ENCODE measurements at places on chromosomes 5 and 9.

GRCh38 chr5:169162407-169162806 is 138.5 kb downstream of the SLIT3 start:
- no peak for DNase-seq

GRCh38 chr5:102591650-102592049 is 92.8 kb upstream of the SLCO6A1 start:
- no peak for DNase-seq

GRCh38 chr5:118233606-118234005 is 754.7 kb downstream of the DTWD2 start:
- no peak for DNase-seq

DNA sequence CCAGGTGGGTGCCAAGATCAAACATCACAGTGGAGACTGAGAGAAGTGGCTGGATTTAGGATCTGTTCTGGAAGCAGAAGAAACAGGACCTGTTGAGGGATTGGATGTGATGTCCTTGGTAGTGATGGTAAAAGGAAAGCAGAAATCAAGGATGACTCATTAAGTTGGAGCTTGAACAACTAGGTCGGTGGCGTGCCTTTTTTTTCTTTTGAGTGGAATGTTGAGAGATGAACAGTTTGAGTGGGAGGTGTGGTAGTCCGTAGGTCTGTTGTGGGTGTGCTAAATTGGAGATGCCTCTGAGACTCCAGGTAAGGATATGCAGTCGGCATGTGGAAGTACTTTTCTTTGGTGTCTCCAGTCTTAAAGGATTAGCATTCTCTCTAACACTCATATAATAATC is 92.1 kb upstream of the IL12B start:
- no peak for DNase-seq

DNA sequence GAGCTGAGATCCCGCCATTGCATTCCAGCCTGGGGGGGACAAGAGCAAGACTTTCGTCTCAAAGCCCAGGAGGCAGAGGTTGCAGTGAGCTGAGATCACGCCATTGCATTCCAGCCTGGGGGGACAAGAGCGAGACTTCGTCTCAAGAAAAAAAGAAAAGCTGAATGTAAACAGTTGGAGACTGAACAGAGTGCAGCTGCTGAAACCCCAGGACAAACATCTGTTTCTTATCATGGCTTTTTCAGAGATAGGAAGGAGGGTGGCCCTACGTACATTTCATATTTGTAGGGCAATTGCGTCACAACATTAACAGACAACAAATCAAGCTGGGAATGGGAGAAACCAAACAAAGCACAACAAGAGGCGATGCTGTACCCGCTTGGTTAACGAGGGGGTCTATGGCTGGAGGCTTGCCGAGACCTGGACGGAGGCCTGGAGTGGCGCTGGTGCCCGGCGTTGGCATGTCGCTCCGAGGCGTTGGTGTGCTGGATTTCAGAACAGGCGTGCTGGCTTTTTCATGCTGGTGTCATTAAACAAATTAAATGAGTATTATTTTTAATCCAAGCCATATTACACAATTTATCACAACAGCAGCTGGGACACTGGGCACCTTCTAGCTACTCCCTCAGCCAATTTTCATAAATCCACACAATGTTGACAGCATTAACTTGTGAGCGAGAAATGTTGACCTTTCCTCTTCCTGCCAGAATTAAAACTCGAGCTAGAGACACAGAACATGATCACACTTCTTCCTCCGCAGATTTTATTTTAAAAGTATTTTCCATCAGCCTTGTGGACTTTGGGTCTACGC is 76.1 kb downstream of the TLE1 start:
- DNase-seq, result no peak

- peak; percentile 59 for DNase-seq
These were observed 55.4 kb upstream of the RNF130 start for GRCh38 chr5:180126716-180127681.

DNA sequence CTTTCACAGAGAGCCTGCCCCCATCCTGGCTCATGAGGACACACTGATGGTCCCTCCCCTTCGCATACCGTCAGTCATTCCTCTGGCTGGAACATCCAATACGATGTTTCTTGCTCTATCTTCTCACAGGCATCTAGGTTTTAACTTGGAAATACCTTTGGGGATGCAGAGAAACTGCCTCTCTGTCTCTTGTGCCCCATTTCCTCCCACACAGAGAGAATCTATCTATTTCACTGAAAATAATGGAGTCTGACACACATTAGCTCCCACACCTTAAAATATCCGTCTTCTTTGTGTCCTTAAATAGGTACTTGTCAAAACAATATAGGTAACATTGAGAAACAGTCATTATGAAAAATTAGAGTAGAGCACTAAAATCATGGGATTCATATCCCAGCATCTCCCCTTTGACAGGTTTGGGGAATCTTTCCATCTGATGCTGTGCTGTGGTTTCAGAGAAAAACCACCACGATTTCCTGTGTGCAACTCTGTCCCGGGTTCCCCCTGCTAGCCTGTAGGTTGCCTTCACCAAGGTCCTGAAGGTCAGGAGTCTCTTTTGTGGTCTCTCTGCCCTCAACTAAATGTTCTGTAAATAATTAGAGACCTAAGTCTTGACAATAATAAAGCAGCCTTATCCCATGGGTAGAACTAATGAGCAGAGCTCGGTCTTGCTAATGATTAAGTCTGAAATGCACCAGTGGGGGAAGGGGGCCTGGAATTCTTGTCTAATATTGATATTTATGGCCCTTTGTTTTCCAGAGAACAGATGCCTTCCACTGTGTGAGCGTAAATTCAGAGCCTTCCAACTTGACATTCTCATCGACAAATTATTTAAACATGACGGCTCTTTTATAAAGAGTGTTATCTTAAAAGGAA is 371.0 kb downstream of the ICE1 start:
- DNase-seq, result no peak

DNA sequence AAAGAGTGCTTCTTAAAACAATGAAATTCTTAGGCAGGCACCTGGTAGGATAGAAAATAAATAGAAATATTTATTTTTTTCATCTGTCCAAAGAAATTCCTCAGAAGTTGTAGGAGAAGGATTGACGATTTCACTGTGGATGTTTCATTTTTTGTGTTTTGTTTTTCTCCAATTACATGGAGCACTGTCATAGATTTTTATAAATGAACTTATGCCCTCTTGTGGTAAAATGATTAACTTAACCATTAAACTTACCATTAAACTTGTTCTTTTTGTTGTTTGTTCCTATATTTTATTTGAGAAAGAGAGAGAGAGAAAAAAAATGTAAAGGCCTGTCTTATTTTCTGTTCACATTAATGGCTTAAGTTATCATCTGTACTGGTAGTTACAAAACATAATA is 339.2 kb downstream of the PRR16 start:
- DNase-seq, result no peak

DNA sequence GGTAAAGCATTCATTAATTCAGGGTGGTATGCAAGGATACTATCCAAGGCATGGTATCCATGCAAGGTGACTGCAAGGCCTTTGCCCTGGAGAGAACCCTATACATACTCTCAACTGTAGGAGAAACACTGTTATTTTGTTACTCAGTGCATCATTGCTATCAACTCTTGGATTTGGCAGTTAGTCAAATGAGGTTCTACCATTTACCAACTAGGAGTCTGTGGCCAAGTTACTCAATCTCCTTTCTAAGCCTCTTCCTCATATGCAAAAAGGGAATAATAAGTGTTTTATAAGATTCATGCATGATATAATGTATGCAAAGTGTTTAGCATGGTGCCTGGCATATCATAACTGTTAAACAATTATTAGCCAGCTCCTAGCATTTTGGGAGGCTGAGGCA is 4.0 kb downstream of the PCDHGC3 start:
- DNase-seq, result no peak

- peak; percentile 42 for DNase-seq
These were observed 661 bp downstream of the NSMF start for GRCh38 chr9:137458194-137459151.
